Esophagus squamous epithelium (tissue), 5 donors: ENCODE measurements at places on chromosomes 7 and 10.

DNA sequence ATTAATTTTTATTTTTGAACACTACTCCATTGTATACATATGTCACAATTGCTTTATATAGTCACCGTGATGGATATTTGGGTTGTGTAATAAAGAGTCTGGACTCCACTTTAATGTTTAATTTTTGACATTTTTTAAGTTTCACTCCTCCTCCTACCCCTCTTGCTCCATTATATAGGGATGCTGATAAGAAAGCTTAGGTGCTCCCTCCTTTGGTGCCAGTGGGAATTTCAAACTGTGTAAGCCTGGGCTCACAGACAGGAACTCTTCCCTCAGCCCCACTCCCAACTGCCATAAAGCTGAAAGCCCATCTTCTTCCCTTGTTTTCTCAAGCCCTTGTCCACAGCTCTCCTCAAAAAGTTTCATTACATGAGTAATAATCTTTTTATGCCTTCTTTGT is 47.6 kb downstream of the TWIST1 start:
- DNase-seq, result no peak

DNA sequence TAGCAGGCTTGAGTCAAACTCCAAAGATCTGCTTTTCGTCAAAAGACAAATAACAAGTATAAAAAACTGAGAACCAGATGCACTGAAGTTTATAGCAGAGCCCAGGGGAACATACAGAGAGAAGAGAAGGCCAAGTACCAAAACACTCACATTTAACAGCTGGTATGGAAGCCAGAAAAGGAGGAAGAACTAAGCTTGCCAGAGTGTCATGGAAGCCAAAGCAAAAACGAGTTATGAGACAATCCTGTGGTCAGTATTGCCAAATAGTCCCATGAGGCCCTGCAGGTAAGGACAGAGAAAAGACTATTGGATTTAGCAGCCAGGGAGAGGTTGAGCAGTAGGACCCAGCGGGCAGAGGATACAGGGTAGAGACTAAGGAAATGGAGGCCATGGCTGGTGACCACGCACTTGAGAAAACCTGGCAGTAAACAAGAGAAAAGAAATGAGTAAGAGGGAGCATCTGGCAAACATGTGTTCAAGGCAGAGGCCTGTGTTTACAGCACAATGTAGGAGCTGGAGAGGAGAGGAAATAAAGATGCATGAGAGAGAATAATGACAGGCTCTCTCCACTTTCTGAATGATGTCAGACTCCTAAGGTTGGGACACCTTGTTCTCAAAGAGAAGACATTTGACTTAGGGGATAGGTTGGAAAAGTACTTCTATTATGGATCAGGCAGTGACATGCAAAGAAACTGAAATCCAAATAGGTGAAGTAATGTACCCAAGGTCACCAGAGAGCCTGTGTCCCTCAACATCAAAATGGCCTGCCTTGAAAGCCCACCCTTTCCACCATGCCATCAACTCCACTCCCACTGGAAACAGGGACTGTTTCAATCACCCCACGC is 9.1 kb downstream of the CREB3L2 start:
- DNase-seq, result no peak

GRCh38 chr10:80436446-80437098 is 17.5 kb upstream of the TSPAN14 start:
- no peak for DNase-seq

GRCh38 chr7:28811008-28811407 is 147.1 kb downstream of the TRIL start:
- DNase-seq, result no peak

- DNase-seq, result no peak
These were observed 89.3 kb upstream of the ADRB1 start for GRCh38 chr10:113954409-113954808.

DNA sequence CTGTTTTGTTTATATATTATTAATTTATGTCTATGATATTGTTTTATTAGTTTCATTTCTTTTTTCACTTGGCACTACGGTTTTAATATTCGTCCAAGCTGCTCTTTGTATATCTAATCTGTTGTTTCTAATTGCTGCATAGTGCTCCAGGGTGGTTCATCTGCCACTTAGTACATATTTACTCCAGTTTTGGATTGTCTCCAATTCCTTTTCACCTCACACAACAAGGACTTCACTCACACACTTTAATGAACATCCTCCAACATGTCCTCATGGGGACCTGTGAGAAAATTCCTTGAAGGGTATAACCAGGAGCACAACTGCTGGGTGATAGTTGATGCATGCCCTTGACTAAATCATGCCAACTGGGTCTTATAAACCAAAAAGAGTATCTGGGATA is 14.1 kb upstream of the NOC3L start:
- DNase-seq, result no peak

DNA sequence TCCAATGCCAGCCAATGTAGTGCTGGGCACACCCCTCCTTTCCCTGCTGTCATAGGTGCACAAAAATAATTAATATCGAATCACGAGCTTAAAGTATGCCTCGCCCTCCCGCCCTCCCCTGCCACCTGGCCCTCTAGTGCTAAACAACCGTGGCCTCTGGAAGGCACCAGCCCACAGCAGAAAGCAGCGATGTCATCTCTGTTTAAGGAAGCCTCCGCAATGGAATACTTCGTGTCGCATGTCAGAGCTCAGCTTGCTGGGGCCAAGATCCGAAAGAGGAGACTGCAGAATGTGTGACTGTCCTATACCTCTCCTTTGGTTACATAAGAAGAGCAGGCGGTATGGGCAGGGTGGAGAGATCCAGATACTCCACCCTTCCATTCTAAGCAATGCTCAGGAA is 71.5 kb downstream of the RHOBTB1 start:
- no peak for DNase-seq

DNA sequence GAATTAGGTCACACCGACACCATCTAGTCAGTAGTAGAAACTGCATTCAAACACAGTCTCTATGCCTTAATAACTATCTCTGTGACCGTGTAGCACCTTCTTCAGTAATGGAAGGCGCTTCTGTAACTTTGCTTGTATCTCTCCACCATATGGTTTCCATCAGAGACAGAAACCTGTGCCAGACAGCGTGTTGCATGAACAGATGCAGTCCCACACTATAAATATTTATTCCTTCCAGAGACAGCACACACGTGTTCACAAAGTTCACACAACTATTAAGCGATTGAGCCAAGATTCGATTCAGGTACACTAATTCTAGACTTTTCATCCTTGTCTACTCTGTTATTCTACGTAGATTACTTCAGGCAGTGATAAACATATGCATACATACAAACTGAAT is 873.9 kb upstream of the MBL2 start:
- no peak for DNase-seq

DNA sequence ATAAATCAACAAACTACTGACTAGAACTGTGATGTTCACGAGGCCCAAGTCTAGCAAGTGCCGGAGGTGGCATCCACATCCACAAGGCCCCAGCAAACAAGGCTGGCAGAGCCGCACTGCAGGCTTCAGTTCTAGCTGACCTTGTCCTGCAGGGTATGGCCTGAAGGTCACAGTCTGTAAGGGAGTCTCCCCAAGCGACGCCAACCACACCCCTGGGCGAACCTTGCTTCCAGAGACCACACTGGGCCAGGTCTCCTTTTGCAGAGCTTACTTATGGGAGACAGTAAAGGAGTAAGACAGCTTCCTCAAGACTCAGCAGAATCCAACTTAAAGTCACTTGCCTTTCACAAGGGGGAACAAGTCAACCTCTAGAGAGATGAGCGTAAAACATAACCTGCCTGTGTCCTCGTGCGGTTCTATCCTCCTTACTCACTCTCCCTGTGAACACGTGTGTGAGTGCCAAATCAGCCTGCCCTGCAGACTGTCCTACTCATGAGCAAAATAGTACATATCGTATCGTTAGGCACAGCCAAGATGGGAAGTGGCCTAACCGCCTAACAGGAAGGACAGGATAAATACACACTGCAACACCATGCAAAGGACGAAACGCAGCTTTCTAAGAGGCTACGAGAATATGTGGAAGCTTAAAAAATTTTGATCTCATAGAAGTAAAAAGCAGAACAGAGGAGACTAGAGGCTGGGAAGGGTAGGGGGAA is 22.7 kb downstream of the FAM53B start:
- no peak for DNase-seq

- no peak for DNase-seq
These were observed 565.2 kb downstream of the TCERG1L start for GRCh38 chr10:130746311-130746710.

- DNase-seq, result no peak
These were observed 116.2 kb downstream of the ELMO1 start for GRCh38 chr7:37332243-37333016.

GRCh38 chr10:92240289-92241157 is 50.4 kb downstream of the CPEB3 start:
- DNase-seq, result no peak

DNA sequence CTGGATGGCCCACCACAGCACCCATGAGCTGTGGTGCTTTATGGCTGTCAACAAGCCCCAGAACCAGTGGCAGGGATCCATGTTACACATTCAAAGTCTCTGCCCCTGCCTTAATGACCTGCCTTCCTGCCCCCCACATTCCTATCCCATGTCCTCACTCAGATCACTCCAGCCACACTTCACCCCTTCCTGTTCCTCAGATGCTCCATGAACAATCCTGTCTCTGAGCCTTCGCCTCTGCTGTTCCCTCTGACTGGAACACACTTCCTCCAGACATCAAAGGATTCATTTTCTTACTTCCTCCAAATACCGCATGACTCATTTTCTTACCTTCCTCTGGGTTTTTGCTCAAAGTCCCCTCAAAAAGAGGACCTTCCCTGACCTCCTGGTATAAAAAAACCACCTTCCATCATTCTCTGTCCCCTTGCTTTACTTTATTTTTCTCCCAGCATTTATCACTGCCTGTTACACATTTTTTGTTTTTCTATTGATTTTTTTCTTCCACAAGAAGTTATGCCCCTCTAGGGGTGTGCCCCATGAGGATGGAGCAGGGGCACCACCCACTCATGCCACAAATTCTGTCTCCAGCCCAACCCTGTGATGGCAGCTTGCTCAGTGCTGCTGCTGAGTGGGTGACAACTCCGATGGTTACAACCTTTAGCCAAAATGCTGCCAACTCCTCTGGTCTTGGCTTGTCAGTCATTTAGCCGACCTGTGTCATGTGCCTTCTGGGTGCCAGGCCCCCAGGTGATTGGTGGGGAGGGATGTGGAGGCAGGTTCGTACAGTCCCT is 18.2 kb downstream of the COL13A1 start:
- no peak for DNase-seq

GRCh38 chr10:12533151-12533550 is 183.8 kb downstream of the CAMK1D start:
- DNase-seq, result no peak

DNA sequence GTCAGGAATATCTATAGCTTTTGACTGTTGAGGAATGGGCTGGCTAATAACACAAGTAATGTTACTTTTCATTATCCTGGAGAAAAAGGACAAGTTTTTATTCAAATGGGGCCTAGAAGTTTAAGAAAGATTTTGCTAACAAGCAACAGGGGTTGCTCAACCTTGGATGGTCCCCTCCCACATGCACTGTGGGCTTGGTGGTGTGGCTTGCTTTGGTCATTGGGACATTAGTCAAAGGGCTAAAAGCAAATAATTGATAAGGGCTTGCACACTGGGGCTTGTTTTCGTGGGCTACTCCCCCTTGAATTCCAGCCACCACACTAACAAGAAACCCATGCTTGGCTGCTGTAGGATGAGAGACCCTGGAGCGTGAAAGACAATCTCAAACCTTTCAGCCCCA is 127.6 kb downstream of the JCAD start:
- DNase-seq, result no peak

DNA sequence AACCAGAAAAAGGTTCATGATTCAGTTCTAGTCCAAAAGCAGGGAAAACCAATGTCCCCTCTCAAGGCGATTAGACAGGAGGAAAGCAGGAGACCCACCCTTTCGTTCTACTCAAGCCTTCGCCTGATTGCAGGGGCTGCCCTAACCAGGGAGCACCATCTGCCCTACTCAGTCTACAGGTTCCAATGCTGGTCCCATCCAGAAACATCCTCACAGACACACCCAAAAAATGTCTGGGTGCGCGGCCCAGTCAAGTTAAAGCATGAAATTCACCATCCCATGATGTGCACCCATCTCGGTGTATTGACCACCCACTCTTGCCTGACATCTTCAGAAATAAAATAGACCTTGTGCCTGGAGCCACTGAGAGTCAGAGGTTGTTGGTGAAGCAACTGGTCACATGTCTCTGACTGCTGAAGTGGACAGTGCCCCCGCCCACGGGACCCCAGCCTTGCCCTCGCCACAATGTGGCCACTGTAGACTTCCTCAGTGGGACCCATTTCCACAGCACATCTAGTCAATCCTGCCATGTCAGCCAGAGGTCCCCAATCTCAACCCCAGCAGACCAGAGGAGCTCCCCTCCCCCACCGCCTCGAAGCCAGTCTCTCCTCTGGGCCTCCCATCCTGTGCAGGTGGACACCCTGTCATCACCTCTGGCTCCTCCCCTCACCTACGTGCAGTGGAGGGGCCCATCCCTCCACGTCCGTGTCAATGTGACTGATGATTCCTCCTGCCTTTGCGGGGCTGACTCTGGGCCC is 116.3 kb upstream of the PPP2R2D start:
- DNase-seq, result no peak

DNA sequence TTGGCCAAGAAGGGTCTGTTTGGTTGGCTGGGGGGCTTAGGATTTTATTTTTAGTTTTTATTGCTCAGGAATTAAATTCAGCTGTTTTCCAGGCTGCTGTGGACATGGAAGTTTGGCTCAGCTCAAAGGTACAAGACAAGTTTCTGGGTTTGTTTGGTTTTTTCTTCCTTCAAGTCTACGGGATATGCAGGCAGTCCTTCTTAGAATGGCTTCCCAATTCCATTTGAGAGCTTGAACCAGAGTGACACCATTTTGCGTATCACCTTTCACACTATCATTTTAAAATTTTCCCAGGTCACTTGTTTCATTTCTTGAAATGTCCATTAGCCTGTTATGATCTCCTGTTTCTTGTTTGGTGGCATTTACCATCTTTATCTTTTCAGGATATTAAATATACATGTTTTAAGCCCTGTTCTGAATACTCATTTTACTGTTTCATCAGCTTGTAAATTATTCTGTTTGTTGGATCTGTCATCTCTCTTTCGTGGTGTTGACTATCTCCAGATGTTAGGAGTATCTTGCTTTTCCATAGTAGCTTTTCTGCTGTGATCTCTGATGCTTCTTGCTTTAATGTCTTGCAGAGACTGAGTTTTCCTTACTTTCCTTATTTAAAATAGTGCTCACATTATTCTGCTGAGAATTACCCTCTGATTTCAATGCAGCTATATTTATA is 9.4 kb upstream of the TMEM168 start:
- DNase-seq, result no peak

DNA sequence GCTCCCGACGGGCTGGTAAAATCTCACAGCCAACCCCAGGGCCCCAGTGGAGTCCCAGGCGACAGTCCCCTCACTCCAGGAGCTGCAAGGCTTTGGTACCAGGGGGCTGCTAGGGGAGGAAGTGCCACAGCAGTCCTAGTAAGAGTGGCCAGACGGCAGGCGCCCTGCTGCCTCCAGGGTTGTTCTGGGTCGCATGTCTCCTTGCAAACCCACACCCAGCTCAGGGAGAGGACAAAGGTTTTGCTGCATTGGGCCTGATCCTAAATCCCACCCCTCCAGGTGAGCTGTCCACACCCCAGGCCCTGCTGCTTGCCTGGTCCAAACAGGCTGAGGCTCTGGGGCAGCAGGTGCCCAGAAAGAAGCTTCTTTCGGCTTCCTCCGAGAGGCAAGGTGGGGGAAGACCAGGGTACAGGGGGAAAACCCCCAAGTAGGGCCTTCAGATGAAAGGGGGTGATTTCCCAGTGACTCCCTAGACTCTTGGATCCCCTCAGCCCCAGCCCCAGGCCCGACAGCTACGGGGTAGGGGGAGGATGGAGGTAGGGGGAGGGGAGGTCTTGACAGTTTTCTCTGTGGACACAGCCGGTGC is 4.2 kb upstream of the KCP start:
- no peak for DNase-seq

- no peak for DNase-seq
These were observed 1.3 kb downstream of the LFNG start for GRCh38 chr7:2520761-2521290.
